COR-L47 (cell line): ENCODE measurements at places on chromosomes 6 and 20.
A peak's percentile ranks its signal among the peaks of the same experiment; 100 is the strongest.

DNA sequence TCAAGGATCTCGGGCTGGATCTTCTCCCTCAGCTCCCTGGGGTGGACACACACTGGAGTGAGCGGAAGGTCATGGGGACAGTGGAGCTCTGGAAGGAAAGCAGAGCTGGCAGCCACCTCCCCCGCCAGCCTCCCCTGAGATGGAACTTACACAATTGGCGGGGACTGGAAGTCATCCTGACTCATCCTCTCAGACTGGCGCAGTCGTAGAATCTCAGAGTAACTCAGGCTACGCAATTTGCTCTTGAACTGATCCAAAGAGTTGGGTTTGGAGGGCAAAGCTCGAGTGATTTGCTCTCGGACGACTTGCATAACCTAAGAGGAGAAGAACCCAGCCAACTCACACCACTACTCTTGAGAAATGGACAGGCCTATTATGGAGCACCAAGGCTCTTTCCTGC, 34.8 kb downstream of the ELMO2 start:
- DNase-seq = no peak

- no peak for DNase-seq
These were observed 488.1 kb upstream of the AGPAT4 start for GRCh38 chr6:161761966-161762365.

- no peak for DNase-seq
These were observed 230.6 kb upstream of the SUPT3H start for GRCh38 chr6:45608252-45608913.

DNA sequence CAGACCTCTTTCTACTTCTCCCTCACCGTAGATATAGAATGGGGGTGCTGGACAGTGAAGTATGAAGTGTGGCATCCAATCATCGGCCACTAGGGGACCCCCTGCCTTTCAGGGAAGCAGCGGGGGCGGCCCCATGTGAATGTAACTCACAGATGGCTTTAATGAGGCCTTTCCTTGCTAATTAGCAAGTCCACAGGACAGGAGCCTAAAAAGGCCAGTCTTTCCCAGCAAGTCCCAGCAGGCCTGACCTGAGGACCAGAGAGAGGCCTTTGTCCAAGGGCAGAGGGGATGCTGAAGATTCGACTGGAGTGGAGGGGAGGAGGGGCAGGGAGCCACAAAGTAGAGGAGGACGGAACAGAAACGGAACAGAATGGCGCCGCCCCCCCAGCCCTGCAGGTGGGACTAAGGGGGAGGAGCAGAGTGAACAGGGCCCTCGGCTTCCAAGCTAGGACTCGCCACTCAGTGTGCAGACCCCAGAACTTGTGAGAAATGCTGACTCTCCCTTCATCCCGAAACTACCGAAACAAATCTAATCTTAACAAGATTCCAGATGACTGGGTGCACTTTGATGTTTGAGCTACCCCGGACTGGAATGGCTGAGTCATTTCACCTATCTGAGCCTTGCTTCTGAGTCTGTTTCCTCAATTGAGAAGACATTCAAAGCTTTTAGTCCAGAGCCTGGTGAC, 5.8 kb downstream of the C6orf132 start:
- no peak for DNase-seq

GRCh38 chr20:3403741-3404140, 3.7 kb downstream of the DNAAF9 start:
- no peak for DNase-seq

DNA sequence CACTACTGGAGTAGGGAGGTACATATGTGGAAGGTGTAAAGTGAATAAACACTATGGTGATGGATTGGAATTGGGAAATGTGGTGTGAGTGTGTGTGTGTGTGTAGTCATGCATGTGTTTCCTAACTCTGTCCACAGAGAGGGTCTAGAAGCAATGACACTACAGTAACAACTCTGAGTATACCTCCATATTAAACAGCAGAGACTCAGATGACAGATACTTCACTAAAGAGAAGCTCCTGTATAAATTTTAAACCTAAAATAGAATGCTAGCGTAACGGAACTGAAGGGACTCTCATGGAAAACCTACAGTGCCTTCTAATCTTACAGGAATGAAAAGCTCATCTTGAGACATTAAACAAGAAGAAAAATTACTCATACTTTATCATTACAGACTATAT, 150.5 kb downstream of the SLC16A10 start:
- no peak for DNase-seq

DNA sequence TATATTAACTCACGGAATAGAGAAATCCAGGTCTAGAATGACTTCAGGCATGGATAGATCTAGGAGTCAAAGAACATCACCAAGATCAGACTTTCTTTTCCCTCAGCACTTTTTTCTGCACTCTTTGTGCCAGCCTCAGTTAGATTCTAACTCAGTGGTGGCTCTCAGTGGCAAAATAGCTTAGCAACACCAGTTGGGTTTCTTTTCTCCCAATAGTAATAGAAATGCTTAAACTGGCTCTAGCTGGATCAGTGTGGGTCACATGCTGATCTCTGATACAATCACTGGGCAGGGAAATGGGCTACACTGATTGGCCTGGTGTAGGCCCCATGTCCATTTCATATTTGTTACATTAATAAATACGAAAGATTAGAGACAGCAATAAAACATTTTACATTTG, 44.2 kb upstream of the ARFGEF2 start:
- DNase-seq = peak; percentile 13
